ENCODE measurements at places on chromosomes 6 and 20.
A peak's percentile ranks its signal among the peaks of the same experiment; 100 is the strongest.

- no peak for DNase-seq
Observed at GRCh38 chr6:87905101-87905641, 142.5 kb upstream of the SPACA1 start.

DNA sequence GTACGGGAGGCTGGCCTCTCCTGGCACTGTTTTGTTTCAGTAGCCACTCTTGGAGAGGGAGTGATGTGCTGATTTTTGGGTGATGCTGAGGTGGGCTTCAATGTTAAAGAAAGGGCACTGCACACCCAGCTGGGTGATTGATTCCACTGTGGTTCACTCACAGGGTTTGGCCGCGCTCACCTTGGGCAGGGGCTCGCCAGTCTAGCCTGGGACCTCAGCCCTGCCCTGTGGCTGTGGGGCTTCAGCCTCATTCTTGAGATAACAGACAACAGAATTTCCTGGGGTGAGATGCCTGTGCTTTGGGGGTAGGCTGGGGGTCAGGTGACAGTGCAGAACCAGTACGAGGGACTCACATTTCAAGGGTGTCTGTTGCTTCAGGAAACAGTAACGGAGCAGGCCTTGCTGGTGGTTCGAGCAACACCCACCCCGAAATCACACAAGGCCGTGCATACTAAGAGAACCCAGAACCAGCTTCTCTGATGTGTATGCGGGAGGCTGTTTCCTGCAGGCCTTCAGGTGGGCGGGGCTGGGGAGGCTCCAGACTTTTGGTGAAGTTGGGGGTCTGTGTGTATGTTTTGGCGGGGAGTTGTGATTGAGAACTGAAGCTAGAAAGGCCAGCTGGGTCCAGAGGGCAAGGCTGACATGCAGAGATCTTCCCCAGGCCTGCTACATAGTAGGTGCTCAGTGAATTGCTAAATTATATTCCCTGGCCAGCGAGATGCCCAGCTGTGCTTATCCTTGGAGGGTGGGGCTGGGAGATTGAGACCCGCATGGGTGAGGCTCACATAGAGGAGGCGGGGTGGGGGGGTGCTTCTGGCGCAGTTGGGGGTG lies 154.2 kb upstream of the RNF24 start:
- DNase-seq: no peak

- no peak for DNase-seq
Observed at GRCh38 chr20:38336726-38337125, 9.6 kb upstream of the LBP start.

DNA sequence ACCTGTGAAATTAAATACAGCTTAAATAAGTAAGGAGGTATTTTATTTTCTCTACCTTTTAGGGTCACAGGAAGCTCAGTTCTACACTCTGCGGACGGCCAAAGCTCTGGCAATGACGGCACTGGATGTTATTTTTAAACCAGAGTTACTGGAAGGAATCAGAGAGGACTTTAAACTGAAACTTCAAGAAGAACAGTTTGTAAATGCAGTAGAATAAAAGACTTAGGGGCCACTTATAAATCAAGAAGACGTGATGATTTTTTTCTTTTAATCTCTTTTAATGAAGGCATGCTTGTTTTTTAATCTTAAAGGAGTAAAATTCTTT lies 16.2 kb downstream of the PM20D2 start:
- no peak for DNase-seq

- peak; percentile 41 for DNase-seq
Observed at GRCh38 chr6:42045538-42046460, 4.5 kb upstream of the TAF8 start.

- DNase-seq: no peak
Observed at GRCh38 chr20:61888101-61888865, 177.4 kb downstream of the TAF4 start.

DNA sequence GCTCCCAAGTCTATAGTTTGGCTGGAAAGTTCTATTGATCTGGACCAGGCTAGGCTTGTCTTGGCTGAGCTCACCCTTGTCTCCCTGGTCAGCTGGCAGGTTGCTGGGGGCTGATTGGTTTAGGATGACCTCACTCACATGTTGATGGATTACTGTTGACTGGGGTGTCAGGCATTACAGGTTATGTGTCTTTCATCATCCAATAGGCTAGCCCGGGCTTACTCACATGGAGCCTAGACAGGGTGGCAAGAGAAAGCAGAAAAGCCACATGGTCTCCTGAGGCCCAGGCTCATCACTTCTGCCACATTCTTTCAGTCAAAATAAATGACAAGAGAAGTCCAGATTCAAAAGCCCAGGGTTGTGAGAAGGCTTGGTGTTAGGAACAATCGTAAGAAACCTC lies 103.5 kb downstream of the BFSP1 start:
- DNase-seq: no peak

DNA sequence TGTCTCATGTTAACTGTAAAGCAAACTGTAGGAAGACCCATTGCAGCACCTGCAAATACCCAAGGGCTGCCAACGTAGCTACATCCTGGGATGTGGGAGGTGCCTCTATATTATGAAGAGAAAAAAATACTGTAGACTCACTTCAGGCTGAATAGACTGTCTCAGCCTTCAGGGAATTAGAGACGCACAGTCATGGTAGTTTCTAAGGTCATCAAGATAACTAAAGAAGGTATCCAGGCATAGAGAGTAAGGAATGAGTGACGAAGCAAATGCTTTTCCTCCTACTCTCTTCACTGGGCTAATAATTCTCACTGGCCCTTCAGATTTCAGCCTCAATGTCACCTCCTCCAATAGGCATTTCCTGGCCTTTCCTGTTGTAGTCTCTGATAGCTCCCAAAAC lies 121.6 kb upstream of the ECI2 start:
- no peak for DNase-seq

DNA sequence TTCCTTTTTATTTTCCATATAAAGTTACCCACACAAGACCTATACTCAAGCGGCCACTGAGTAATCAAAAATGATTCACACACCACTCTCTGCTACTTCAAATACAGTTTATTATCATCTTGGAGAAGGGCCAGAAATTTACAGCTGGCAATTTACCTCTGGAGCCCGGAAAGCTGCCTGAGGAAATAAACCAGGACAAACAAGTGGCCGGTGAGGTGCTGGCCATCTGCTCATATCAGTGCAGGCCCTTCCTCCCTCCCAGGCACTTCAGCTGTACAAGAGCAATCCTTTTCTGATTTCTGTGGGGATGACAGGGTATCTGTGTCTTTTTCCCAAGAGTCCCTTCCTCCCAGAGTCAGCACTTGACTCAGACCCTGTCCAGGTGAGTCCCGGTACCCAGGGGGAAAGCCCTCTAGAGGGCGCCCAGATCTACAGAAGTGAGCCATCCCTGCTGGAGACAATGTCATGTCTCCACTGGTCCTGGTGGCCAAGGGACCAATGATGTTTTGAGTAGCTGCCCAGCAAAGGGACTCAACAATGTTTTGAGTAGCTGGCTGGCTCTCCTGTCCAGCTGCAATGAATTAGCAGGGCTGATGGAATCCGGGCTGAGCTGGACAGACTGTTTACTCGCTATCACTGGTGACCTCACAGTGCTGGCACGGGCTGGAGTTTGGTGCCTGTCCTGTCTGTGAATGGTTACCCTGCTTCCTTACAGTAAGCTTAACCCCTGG lies 23.6 kb downstream of the LRP11 start:
- DNase-seq: no peak

- no peak for DNase-seq
Observed at GRCh38 chr20:17503301-17504065, 27.7 kb downstream of the BFSP1 start.

- no peak for DNase-seq
Observed at GRCh38 chr20:62205618-62206387, 14.3 kb downstream of the HRH3 start.

DNA sequence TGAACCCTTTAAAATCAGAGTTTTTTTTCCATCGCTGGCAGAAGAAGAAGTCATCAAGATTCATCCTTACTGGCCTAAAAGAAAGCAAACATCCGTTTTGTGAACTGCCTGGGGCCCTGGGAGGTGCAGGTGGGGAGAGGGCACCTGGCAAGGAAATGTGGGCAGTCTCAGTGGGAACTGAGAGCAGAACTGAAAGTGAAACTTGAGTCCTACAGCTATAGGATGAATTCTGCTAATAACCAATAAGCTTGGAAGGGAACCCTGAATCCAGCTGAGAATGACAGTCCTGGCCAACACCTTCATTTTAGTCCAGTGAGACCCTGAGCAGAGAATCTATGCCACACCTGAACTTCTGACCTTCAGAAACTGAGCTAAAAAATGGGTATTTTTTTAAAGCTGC lies 130.1 kb upstream of the ASCC3 start:
- no peak for DNase-seq

DNA sequence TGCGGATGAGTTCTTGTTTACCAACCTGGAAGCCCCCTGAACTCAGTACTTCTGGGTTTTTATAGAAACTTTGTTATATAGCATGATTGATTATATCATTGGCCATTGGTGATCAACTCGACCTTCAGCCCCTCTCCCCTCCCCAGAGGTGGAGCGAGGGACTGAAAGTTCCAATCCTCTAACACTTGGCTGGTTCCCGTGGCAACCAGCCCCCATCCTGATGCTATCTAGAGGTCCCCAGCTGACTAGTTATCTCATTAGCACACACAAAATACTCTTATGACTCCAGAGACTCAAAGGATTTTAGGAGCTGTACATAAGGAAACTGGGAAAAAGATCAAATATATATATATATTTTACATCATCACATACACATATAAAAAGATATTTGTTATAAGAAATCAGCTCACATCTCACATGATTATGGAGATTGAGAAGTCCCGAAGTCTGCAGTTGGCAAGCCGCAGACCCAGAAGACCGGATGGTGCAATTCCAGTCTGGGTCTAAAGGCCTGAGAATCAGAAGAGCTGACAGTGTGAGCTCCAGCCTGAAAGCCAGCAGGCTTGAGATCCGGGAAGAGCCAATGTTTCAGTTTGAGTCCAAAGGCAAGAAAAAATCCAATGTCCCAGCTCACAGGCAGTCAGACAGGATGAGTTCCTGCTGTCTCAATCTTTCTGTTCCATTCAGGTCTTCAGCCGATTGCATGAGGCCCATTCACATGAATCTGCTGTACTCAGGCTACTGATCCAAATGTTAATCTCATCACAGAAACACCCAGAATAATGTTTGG lies 179.3 kb upstream of the DTNBP1 start:
- DNase-seq: no peak

DNA sequence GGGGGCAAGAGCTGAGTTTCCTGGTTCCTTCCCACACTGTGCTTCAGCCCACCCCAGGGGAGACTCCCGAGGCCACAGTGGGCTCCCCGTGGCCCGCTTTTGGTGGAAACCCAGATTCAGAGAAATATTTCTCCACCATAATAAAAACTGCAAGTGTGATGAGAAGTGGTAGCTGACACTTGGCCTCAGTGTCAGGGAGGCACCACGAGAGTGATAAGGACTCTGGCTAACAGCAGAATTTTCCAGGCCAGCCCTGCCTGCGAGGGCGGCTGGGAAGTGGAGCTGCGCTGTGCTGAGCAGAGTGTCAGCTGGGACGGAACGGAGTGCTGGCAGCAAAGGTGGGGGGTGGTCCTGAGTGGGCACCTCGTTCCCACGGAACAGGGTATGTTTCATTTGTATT lies 22.5 kb downstream of the SPATA2 start:
- DNase-seq: no peak

DNA sequence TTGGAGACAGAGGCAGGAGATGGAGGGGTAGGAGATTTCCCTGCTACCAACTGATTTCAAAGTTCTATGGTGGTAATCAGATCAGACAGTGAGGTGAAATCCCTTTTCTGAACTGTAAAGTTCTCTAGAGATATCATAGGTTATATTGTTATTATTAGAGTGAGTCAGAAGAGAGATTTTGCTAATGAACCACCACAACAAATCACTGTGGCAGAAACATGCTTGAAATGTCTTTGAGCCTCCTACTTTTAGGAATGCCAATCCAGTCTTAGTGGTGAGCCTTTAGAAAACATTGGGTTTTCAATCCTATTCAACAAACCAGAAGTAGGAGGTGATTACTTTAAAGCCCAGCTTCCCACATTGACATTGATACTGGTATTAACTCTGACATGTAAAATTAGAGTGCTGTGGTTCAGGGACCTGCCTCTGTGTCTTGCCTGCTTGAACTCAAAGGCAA lies 136.7 kb upstream of the CNR1 start:
- DNase-seq: no peak

DNA sequence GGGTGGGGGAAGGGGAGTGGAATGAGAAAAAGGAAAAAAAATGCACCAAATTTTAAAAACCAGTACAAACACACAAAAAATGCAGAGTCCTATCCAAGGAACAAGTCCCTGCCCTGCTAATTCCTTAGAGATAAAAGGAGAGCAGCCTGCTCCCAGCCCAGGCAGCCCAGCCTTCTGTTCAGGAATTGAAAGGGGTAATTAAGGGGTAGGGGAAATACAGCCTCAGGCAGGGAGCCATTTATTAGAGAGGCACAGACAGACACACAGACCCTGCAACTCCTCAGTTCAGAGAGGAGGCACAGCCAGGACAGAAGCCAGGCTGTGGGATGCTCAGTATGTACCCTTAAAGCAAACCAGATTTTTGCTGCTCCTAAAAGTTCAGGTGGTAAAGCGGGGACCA lies 137.2 kb downstream of the EYA2 start:
- no peak for DNase-seq

- DNase-seq: no peak
Observed at GRCh38 chr20:33688938-33689424, 2.8 kb upstream of the E2F1 start.

DNA sequence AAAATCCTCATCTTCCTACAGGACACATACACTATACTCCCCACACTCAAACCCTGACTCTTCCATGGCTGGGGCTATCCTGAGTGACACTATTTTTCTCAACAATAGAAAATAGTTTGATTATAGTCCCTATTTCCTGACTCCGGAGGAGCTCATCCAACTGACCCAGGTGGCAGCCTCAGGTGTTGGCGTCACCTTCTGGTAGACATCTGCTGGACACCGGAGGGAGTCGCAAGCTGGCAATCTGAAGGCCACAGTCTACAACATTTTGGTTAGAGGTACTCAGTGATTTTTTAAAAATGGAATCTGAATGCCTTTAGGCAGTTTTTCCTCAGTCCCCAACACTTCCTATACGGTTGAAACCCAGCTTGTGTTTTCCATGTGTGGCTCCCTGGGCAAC lies 32.2 kb upstream of the OCSTAMP start:
- DNase-seq: no peak

DNA sequence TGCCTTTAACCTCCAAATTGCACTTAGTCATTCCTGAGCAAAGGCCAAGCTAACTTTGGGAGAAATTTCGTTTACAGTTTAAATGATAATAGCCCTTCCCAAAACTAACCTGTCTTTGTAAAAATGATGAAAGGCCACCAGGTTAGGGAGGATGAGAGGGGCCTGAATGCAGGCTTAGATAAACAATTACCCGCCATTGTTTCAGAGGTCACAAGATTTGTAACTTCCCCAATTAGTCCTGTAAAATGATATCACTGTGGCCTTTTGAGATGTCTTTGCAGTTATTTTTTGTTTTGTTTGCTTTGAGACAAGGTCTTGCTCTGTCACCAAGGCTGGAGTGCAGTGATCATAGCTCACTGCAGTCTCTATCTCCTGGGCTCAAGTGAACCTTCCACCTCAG lies 26.3 kb downstream of the GNL1 start:
- no peak for DNase-seq

DNA sequence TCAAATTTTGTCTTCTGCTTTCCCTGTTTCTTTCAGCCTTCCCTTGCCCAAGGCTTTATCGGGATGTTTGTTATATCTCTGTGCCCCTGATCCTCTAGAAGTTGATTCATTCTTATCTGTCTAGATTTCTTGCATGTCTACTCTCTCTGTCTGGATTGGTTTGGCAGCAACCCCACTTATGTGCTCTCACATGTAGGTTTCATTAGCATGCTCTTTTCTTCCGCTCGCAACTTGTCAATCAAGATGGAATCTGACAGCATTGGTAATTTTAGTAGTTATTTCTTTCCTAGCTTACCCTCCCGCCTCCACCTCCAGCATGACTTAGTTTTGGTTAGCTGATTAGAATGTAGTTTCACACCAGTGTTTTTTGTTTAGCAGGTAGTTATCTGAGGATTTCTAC lies 39.3 kb downstream of the LRRC1 start:
- DNase-seq: no peak

Data from SIG-M5 (cell line).